Neural progenitor cell (in vitro differentiated cells): ENCODE measurements at places on chromosomes 2 and 18. TPM values are rescaled to one million over a fixed set of nuclear protein-coding genes. Genes with fewer than 3 reads are reported as not detected.

The ZAP70 gene
- total RNA-seq: 0.37 TPM in 1 of 2 replicates, not detected in the other

The TMEM163 gene
- 0.95 and 1.2 TPM in 2 replicates for total RNA-seq

- H3K36me3 ChIP-seq: no peaks in the 10 kb centered on the region
- no peaks in the 10 kb centered on the region for H3K27me3 ChIP-seq
- no peak overlapping the region for H3K27ac ChIP-seq
Measured at GRCh38 chr2:69796174-69796573, 33.3 kb upstream of the GMCL1 start.

The ERMN gene
- total RNA-seq: 1.2 and 2.2 TPM in 2 replicates

The MRO gene
- total RNA-seq: 0.06 TPM in 1 of 2 replicates, not detected in the other

DNA sequence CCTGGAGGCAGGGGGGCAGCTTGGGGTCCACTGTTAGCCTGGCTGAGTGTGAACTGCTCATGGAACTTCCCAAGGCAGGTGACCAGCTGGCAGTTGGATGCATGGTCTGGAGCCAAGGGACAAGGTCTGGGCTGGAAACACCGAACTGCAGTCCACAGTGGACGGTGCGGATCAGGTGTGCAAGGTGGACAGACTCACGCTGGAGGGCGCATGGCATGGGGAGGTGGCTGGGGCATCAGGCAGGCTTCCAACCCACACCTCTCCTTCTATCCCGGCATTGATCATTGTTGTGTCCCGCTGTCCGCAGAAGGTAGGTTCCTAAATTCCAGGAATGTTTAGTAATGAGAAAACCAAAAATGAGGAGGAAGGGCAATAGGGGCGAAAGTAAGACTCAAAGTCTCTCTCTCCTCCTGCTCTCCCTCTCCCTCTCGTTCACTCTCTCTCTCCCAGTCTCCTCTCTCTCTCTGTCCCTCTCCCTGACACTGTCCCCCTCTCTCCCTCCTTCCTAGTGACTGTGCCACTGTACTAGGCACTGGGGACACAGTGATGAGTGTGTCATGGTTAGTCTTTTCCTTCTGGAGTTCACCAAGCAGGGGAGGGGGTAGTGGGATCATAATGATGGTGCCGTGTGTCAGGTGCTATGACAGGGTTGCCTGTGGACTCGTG lies 30.3 kb upstream of the LPIN1 start:
- H3K27me3 ChIP-seq: no peaks in the 10 kb centered on the region
- no peak for DNase-seq
- no peaks in the 10 kb centered on the region for H3K36me3 ChIP-seq
- H3K4me1 ChIP-seq: no peaks in the 10 kb centered on the region
